ENCODE measurements at places on chromosomes 1 and 21. TPM values are rescaled to one million over a fixed set of nuclear protein-coding genes. Genes with fewer than 3 reads are reported as not detected.

- DNase-seq, result peak; percentile 9
These were observed 565.2 kb downstream of the NEGR1 start for GRCh38 chr1:71717186-71717585.

DNA sequence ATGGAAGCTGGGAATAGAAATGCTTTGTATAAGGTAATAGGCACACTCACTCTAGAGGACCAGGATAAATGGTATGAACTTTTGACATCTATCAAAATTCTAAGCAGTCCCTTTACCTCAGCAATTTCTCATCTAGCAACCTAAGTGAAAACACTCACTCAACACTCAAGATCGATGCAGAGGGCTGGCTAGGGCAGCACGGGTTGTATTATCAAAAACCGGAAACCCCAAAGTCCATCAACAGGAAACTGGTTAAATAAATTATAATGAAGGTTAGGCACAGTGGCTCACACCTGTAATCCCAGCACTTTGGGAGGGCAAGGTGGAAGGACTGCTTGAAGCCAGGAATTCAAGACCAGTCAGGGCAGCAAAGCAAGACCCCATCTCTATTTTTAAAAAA is 9.4 kb downstream of the USP48 start:
- DNase-seq, result no peak

GRCh38 chr1:234827181-234827580 is 217.2 kb upstream of the IRF2BP2 start:
- no peak for DNase-seq

GRCh38 chr1:44016890-44017400 is 14.3 kb downstream of the SLC6A9 start:
- DNase-seq, result no peak

DNA sequence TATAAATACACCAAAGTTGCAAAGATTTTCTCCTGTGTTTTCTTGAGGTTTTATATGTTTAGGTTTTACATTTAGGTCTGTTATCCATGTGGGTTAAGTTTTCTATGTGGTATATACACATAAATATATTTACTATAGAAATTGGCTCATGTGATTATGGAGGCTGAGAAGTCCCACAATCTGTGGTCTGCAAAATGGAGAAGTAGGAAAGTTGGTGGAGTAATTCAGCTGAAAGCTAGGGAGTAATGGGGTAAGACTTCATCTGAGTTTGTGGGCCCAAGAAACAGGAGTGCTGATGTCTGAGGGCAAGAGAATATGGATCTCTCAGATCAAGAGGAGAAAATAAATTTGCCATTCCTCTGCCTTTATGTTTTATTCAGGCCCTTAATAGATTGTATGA is 146.0 kb downstream of the GPATCH2 start:
- DNase-seq, result no peak

- DNase-seq, result no peak
These were observed 16.4 kb upstream of the C4BPB start for GRCh38 chr1:207072233-207072632.

GRCh38 chr1:192628396-192629057 is 7.4 kb upstream of the RGS13 start:
- DNase-seq, result no peak

DNA sequence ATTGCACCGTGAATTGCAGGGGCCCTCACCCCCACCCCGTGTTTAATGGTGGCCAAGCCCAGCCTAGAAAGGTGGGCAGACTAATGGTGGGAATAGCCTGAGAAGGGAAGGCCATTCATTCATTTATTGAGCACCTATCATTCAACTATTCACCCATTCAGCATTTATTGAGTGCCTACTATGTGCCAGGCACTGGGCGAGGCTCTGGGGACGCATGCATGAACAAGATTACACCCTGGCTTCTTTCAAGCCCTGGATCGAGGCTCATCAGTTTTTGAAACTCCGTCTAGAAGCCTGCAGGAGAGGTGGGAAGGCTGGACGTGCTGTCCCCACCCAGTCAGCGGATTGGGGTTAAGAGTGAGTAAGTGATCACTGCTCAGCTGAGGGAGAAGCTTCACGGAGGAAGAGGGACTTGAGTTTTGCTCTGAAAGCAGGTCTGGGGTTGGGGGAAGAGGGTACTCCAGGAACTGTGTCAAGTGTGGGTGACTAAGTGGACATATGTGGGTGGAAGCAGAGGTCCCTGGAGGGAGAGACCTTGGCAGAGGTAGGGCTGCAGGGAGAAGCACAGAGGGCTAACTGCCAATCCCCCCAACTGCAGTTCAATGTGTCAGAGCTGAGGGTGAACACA is 35.6 kb downstream of the MEF2D start:
- peak; percentile 50 for DNase-seq

- DNase-seq, result no peak
These were observed 120.6 kb downstream of the ADGRL2 start for GRCh38 chr1:81921344-81921743.

- DNase-seq, result no peak
These were observed 7.0 kb downstream of the ALDH4A1 start for GRCh38 chr1:18895317-18895716.

DNA sequence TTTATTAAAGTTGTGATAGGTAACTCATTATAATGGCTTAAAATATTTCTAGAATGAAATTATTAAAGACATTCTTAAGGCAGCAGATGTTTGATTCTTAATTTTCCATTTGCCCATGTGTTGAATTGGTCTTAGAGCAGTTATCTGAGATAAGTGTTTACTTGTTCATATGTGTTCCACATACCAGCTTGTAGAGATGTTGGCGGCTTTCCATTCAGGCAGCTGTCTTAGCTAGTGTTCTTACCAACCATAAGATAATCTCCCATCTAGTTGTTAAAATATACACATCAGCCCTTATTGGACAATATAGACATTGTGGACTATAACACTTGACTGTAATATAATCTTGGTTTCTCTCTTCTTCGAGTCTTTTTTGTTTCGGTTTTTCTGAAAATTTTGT is 1372.9 kb upstream of the ADGRL2 start:
- DNase-seq, result no peak

GRCh38 chr1:218397752-218398339 is 52.7 kb downstream of the TGFB2 start:
- DNase-seq, result peak; percentile 84

- no peak for DNase-seq
These were observed 22.8 kb downstream of the ALG14 start for GRCh38 chr1:95049935-95050334.

C1orf53 gene
- total RNA-seq, result 17.3 TPM

AADACL3 gene
- not detected for total RNA-seq

OR2T2 gene
- not detected for total RNA-seq

TCHHL1 gene
- not detected for total RNA-seq

SYNC gene
- total RNA-seq, result 112 TPM

TMPRSS15 gene
- not detected for total RNA-seq

CDC20 gene
- total RNA-seq, result 50.2 TPM

AMY1B gene
- total RNA-seq, result not detected

PRKCZ gene
- total RNA-seq, result 0.63 TPM

All from GM23248 (cell line).